ENCODE measurements at places on chromosomes 13 and 19.

- no peak for DNase-seq
These were observed 6.1 kb downstream of the KLK7 start for GRCh38 chr19:50977626-50978025.

GRCh38 chr19:54179921-54180461 is 7.0 kb upstream of the TMC4 start:
- DNase-seq = no peak

- DNase-seq = no peak
These were observed 19.8 kb downstream of the ZNF709 start for GRCh38 chr19:12464769-12465168.

- no peak for DNase-seq
These were observed 23.6 kb downstream of the LYL1 start for GRCh38 chr19:13078897-13079541.

All from stimulated activated CD4-positive, alpha-beta T cell treated with anti-CD3 and anti-CD28 coated beads, TNF-alpha, amount 100 ng/mL, for 4 hours (primary cell).